LNCaP clone FGC (cell line): ENCODE measurements at places on chromosomes 1 and 21.

DNA sequence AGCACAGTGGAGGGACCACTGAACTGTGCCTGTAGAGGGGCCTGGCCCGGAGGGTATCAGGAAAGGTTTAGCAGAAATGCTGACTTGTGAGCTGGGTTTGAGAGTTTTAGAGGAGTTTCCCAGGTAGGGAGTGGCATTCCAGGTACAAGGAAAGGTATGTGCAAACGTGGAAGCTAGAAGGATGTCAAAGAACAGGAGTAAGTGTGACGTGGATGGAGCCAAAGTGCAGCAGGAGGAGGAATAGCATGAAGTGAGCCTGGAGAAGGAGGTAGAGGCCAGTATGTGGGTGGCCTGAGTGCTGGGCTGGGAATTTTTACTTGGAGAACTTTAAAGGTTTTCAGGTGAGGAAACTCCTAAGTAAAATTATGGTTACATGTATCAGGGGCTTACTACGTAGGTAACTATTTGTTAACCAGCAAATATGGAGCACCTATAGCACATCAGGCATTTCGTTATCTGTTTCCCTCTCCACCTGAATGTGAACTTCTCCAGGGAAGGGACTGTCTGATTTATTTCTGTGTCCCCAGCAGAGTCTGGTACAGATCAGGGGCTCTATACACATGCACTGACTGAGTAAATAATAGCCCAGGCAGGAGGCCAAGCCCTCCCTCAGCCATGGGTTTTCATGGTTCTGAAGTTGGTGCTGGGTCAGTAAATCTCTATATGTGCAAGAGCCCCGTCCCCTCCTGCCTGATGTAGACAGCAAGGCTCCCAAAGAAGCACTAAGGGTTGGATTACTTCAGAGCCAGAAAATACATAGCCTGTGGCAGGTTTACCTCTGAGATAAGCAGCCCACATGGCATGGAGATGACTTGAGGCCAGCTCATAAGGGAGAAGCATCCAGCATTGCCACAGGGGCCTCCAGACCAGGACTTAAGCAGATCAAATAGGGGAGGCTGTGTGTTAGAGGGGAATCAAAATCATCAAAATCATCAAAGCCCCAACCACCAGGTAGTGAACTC is 43.4 kb downstream of the CDCP2 start:
- DNase-seq: no peak

- peak; percentile 19 for DNase-seq
Measured at GRCh38 chr1:109739738-109740614, 862 bp downstream of the GSTM3 start.

GRCh38 chr1:207047505-207047904 is 3.5 kb downstream of the YOD1 start:
- DNase-seq: no peak

DNA sequence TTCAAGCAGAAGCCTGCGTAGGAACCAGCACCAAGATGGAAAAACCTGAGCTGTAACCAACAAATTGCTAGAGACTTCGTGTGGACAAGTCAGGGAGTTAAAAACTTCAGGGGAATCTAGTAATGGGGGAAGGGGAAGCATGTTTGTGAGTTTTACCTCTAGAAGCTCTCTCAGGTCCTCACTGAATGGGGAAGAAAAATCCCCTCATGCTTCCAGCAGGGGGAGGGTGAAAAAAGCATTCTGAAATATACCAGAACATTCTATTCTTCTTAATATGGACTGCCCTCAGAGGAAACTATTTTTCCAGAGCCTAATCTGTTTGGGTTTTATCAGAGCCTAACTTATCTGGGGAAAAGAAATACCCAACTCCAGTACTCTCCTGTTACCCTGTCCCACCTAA is 28.6 kb downstream of the GNG12 start:
- DNase-seq: no peak

DNA sequence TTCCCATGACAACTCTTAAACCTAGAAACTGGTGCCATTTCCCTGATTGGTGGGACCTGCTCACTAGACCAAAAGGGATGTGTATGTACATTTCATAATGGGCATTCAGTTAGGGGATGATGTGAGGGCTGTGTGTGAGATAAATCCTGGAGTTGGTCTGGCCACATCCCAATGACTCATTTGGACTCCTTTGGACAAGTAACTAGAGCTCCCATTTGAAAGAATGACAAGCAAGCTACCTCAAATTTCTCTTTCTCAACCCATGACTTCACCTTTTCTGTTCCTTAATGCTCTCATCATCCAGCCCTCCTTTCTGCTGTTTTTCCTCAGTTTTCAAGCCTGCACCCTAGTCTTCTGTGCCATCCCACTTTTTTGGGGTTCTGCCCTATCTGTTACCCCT is 27.9 kb downstream of the EBNA1BP2 start:
- DNase-seq: no peak

GRCh38 chr1:219566951-219567947 is 45.7 kb downstream of the ZC3H11B start:
- DNase-seq: peak; percentile 54

DNA sequence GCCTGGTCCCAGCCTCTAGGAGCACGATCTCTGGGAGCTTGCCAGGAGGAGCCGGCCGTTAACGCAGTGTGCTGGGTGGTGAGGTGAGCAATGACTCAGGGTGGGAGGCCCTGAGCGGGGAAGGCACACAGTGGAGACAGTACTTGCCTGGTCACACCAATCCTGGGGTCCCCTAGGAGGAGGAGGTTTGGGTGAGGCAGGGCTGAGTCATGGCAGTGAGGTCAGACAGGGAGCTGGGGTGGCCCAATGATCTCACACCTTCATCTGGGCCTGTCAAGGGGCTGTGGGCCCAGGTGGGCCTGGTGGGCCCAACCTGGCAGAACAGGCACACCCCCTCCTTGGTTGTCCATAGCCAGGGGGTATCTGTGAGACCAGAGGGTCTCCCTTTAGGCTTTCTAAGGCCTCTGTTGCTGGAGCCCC is 8.6 kb upstream of the EDN2 start:
- no peak for DNase-seq

DNA sequence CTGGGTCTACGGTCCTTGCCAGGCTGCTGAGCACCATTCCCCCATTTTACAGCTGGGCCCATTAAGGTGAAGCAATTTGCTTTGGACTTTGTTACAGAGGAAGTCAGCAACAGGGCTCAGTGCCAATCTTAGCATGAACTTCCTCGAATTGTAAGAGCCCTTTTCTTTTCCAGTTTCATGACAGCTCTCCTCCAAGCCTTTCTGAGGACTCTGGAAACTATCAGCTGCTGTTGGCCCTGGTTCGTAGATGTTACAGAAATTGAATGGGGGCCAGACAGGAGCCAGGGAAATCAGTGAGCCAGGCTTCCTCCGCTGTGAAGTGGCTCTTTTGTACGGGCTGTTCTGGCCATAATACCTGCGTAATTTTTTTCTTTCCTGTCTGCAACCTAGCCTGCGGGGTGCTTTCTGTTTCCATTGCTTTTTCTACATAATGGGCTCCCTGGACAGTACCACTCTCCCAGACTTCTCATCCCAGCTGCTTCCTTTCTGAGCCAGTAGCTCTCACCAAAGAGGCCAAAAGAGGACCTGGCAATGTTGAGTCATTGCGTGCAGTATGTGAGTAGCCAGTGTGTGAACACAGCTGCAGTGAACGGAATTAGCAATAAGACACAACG is 386.3 kb downstream of the DISC1 start:
- DNase-seq: no peak

DNA sequence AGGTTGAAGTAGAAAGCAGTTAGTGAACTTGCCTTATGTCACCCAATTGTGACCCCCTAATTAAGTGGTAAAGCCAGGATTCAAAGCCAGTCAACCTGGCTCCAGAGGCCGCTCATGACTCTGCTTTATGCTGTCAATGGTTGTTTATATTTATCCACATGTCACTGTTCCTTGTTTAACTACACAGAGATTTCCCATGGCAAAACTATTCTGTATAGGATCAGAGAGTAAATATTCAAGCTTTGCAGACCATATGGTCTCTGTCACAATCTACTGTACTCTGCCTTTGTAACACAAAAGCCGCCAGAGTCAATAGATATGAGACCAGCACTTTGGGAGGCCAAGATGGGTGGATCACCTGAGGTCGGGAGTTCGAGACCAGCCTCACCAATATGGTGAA is 371.7 kb upstream of the PTBP2 start:
- DNase-seq: no peak

DNA sequence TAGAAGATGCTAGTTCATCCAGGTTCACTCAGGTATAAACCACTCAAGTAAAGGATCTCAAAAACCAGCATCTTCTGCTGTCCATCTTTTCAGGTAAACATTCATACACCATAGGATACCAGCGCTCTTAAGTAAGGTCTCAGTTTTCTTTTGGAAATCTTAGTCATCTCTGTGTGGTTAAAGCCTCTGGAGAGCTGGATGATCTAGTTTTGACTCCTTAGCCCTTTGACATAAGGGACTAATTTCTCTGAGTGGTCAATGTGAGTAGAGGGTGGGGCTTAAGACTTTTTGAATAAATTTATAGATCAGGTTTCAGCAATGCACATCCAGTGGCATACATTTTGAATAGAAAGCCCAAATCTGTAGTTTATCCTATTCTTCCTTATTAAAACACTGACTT is 92.3 kb downstream of the CTH start:
- DNase-seq: no peak

DNA sequence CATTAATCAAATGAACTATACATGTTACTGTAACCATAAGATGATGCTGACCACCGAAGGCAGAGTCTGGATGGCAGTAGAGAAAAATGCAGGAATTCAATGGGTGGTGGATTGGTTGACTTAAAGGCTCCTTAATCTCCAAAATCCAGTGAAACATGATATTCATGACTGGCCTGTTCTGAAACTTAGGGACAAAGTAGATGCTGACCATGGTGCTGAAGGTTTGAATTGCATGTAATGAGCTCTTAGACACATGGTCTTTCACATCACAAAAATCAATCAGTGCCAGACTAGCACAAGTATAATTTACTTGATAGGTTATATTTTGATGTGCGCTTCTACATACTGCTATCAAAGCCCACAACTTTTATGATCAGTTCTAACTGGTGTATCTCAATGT is 30.9 kb upstream of the NTMT2 start:
- peak; percentile 54 for DNase-seq

DNA sequence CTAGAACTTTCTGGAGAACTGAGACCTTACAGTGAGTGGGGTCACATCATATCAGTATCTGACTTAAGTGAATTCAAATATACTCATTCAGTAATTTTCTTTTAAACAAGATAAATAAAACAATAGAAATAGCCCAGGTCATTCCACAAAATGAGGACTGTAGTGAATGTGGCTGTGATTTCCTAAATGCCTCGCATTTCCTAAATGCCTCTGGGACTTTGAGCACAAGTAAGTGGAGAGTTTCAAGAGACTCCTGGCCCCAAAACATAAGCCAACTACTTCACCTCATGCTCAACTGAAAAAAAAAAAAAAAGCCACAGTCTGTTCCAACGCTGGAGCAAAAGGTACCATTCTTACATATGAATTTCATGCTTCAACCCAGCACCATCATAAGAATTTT is 81.5 kb downstream of the ZNF281 start:
- no peak for DNase-seq

GRCh38 chr1:151003180-151003579 is 3.5 kb downstream of the MINDY1 start:
- no peak for DNase-seq

GRCh38 chr1:72023063-72023930 is 259.0 kb downstream of the NEGR1 start:
- no peak for DNase-seq

DNA sequence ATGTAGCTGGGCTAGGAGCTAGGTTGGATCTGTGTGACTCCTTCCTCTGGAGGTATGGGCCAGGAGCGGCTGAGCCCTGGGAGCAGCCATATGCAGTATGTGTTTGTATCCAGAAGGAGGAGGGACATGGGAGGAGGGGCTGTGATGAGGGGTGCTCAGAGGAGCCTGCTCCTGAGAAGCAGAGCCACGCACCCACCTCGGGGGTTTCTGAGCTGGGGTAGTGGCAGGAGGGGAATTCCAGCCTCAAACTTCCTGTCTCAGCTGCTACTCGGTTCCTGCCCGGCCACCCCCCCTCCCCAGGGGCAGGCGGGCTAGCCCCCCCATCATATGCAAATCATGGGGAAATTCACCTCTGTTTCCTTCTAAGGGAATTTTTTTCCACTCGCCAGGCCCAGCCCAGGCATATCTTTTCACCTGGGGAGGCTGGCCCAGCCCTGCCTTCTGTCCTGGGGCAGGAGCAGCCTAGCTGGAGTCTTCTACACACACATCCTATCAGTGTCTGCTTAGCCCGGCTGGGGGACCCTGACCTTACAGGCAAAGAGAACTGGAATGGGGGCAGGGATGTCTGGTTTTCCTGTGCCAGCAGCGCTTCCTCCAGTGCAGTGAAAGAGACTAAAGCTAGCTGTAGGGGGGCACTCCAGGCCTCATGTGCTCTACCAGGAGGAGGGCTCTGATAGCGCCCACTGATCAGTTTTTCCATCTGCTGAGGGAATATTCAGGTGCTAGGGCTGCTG is 3.0 kb downstream of the ZC3H12A start:
- no peak for DNase-seq

DNA sequence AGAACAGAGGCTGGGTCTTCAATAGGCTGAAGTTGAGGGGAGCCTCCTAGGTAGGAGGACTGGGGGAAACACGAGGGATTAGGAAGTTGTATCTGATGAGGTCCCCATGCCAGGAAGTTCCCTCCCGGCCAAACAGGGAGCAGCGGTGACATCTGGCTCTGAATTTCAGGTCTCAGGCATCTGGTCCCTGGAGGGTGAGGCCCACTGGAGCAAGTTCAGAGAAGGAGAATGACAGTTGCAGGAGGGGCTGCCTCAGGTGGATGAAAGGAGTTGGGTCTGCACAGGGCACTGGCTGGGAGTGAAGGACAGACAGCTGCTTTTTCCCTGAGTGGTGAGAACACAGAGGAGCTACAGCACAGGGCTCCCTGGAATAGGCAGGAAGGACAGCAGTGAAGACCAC is 9.1 kb downstream of the TMEM9 start:
- DNase-seq: no peak

DNA sequence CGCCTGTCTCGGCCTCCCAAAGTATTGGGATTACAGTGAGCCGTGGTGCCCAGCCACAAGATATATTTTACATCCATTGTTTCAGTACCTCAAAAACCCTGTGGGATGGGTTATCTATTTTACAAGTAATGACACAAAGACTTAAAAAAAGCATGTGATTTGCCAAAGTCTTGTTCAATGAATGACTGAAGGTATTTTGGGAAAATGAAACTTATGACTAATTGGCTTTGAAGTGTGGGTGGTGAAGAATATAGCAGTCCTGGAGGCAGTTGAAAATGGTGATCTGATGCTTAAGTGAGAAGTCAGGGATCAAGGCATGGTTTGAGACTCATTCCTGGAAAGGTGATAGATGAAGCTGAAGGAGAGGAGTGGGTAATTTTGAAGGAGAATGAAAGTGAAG is 3.0 kb downstream of the SWT1 start:
- DNase-seq: no peak

DNA sequence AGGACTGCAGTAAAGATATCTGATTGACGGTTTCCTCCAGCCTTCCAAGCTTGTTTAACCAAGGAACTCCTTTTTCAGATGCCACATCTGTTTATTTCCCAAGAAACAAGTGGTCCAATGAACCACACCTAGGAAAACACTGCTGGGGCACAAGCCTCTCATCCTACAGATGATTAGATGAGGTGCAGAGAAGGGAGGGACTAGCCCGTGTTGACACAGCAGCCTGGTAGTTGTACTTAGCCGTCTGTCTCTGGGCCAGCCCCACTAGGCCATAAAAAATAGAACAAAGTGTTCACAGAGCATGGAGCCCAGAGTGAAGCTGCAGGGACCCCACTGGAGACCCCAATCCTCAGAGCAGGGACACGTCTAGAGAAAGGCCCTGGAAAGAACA is 32.1 kb downstream of the LRP8 start:
- DNase-seq: peak; percentile 42
